ENCODE measurements at places on chromosomes 13 and 19.

- no peak for DNase-seq
Observed at GRCh38 chr19:18284712-18285360, 3.4 kb upstream of the JUND start.

- no peak for DNase-seq
Observed at GRCh38 chr13:113806104-113806471, 47.1 kb downstream of the TMEM255B start.

GRCh38 chr13:97935071-97935470 is 18.4 kb upstream of the IPO5 start:
- no peak for DNase-seq

GRCh38 chr19:17775991-17776803 is 18.7 kb upstream of the B3GNT3 start:
- DNase-seq = no peak

DNA sequence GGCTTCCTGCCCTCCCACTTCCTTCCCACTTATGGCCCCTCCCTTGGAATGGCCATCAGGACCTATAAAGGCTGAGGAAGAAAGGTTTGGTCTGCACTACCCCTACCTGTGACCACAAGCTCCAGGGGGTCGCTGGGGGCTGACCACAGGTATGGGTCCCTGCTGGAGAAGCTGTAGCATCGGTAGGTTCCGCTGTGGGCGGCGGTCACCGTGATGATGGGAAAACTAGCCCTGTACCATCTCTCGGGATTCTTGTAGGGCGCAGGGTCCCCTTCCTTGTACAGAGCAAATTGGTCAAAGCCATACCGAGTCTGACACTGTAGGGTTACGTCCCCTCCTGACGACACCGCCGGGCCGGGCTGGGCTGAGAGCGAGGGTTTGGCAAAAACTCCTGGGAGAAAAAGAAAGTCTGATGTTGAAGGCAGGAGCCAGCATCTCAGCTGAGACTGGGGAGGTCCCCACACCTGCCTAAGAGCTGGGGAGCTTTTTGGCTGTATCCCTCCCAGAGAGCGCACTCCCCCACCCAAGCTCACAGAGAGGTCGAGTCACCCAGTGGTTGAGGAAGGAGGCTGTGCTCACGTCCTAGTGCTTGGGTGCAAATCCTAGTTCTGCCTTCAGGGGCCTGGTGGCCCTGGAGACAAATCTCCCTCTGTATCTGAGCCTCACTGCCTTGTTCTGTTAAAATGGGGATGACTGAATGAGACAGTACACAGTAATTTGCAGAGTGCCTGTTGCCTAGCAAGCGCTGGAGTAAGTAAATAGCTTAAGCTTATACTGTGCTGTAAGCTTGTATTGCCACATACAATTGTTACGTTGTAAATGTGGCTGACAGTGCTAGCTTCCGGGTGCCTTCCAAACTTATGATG is 10.4 kb downstream of the GP6 start:
- DNase-seq = no peak

All from ELF-1 (cell line).